ENCODE measurements at places on chromosomes 1 and 21. TPM values are rescaled to one million over a fixed set of nuclear protein-coding genes. Genes with fewer than 3 reads are reported as not detected.

The AMY1C gene
- 8.7 TPM for total RNA-seq

The PRKACB gene
- total RNA-seq = 31.9 TPM

The RRP1 gene
- total RNA-seq = 19.0 TPM

The GREM2 gene
- 0.64 TPM for total RNA-seq

The PBX1 gene
- 56.7 TPM for total RNA-seq

The TRABD2B gene
- total RNA-seq = 1.2 TPM

The MXRA8 gene
- 66.3 TPM for total RNA-seq

The TNFRSF14 gene
- total RNA-seq = 133 TPM

The CDKN2C gene
- 9.6 TPM for total RNA-seq

The KRTAP13-2 gene
- not detected for total RNA-seq

The MYOG gene
- not detected for total RNA-seq

The CHI3L1 gene
- total RNA-seq = 85.1 TPM

The RNF11 gene
- 94.0 TPM for total RNA-seq

Measured in upper lobe of right lung (tissue), 1 donor.